ENCODE measurements at places on chromosomes 1 and 21. TPM values are rescaled to one million over a fixed set of nuclear protein-coding genes. Genes with fewer than 3 reads are reported as not detected.

Gene LAMC1
- 97.3 TPM for total RNA-seq

Gene SPRR1B
- not detected for total RNA-seq

Gene ADCY10
- total RNA-seq, result 0.12 TPM

Gene NLRP3
- 1.0 TPM for total RNA-seq

DNA sequence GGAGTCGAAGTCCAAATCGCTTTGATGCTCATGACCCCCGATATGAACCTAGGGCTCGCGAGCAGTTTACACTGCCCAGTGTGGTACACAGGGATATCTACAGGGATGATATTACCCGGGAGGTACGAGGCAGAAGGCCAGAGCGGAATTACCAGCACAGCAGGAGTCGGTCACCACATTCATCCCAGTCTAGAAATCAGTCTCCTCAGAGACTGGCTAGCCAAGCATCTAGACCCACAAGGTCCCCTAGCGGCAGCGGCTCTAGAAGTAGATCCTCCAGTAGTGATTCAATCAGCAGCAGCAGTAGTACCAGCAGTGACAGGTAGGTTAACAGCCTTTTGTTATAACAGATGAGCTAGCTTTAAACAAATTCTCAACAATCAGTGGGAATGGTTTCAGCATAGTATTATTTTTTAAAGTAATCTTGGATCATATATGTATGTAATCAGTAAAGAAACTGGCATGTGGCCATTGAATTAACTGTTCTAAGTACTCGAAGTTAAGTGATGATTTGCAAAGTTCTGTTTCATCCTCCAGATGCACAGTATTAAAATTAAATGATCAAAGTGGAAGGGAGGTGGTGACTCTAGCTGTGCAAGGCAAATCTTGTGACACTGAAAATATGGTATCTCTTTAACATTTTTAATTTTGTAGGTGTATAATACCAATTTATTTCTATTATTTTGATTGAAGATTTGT, 29.0 kb downstream of the SPEN start:
- H3K27ac ChIP-seq, result no peak overlapping the region
- H3K4me1 ChIP-seq, result peaks cover 4% of the 10 kb centered on the region
- no peak overlapping the region for H3K4me3 ChIP-seq
- DNase-seq, result no peak

GRCh38 chr1:118323246-118323645, 138.2 kb upstream of the SPAG17 start:
- no peak for DNase-seq
- no peaks in the 10 kb centered on the region for H3K36me3 ChIP-seq
- no peak overlapping the region for H3K27ac ChIP-seq
- no peaks in the 10 kb centered on the region for H3K4me1 ChIP-seq

- no peaks in the 10 kb centered on the region for H3K27me3 ChIP-seq
- no peaks in the 10 kb centered on the region for H3K4me1 ChIP-seq
- no peaks in the 10 kb centered on the region for H3K36me3 ChIP-seq
- no peak overlapping the region for H3K4me3 ChIP-seq
These were observed 33.5 kb upstream of the IL19 start for GRCh38 chr1:206736878-206737728.

DNA sequence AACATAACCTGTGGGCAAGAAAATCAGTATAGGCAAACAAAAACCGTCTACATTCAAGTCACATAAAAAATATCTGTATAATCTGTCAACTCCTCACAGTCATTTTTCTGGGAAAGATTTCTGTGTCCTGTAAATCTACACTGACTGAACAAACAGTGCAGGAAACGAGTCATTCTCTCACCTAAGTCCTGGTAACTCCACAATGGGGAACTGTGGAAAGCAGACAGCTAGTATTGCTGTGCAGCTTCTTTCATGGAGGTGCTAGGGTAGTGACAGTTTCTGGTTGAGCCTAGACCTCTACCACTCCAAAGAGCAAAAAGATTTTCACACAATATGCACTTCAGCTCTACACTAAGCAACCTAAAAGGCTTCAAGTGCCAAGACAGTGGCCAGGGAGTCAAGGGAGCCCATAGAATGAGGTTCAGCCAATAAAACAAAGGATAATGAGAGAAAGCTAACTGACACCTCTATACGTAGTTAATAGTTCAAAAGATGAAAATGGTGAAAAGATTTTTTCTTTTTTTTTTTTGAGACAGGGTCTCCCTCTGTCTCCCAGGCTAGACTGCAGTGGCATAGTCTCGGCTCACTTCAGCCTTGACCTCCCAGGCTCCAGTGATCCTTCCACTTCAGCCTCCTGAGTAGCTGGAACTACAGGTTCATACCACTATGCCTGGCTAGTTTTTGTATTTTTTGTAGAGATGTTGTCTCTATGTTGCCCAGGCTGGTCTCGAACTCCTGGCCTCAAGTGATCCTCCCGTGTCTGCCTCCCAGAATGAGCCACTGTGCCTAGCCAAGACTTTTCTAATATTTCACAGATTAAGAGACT, 5.5 kb downstream of the PTP4A2 start:
- H3K4me1 ChIP-seq, result peaks cover 10% of the 10 kb centered on the region
- no peak for DNase-seq
- no peak overlapping the region for H3K4me3 ChIP-seq
- H3K27me3 ChIP-seq, result no peaks in the 10 kb centered on the region
- no peaks in the 10 kb centered on the region for H3K36me3 ChIP-seq
- no peak overlapping the region for H3K27ac ChIP-seq

GRCh38 chr1:48878191-48878940, 101.7 kb upstream of the BEND5 start:
- no peak overlapping the region for H3K27ac ChIP-seq
- no peak overlapping the region for H3K4me3 ChIP-seq
- no peaks in the 10 kb centered on the region for H3K4me1 ChIP-seq
- DNase-seq, result no peak

GRCh38 chr1:7501084-7501491, 270.0 kb upstream of the VAMP3 start:
- peaks cover 15% of the 10 kb centered on the region for H3K4me1 ChIP-seq
- no peaks in the 10 kb centered on the region for H3K36me3 ChIP-seq
- no peak overlapping the region for H3K4me3 ChIP-seq
- H3K27me3 ChIP-seq, result no peaks in the 10 kb centered on the region
- H3K27ac ChIP-seq, result peak overlapping the region; percentile 52
- peak; percentile 68 for DNase-seq

DNA sequence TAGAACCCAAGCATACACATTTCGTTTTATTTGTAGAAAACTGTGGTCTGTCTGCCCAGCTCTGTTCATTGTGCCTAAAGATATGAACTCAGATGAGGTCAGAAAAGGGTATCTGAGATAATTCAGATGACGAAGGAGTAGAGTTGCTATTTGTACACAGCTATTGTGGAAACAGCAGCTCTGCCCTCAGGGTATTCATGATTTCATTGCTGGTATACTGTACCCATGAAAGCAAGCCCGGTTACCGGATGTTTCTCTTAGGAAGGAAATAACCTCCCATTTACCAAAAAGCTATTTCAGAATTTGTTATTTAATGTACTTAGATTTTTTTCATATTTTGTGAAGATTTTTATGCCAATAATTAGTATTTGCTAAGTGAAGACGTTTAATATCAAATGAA, 37.8 kb downstream of the SMAP2 start:
- no peak for DNase-seq
- H3K36me3 ChIP-seq, result no peaks in the 10 kb centered on the region
- H3K4me1 ChIP-seq, result no peaks in the 10 kb centered on the region
- no peak overlapping the region for H3K27ac ChIP-seq
- H3K4me3 ChIP-seq, result no peak overlapping the region
- no peaks in the 10 kb centered on the region for H3K27me3 ChIP-seq
